ENCODE measurements at places on chromosomes 2 and 18. TPM values are rescaled to one million over a fixed set of nuclear protein-coding genes. Genes with fewer than 3 reads are reported as not detected.

DNA sequence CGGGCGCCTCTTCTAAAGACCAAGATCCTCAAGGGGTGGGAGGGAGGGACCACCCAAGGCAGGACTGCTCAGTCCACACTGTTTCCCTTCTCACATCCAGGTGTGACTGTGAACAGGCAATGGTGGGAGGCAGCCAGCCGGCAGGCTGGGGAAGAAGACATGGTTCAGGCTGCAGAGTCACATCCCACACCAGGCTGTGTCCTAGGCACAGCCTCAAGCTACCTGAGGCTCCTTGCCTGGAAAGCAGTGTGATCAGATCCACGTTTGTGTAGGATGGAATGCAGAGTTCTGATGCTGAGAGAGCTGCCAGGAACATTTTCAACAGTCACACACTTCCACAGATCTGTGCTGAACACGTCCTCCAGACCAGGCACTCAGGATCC, 16.4 kb downstream of the SLC66A2 start:
- no peak for DNase-seq
- H3K4me3 ChIP-seq = no peak overlapping the region
- peaks cover 15% of the 10 kb centered on the region for H3K4me1 ChIP-seq
- H3K36me3 ChIP-seq = peaks cover 59% of the 10 kb centered on the region

GRCh38 chr2:227855440-227855839, 16.0 kb upstream of the DAW1 start:
- H3K36me3 ChIP-seq = no peaks in the 10 kb centered on the region
- no peaks in the 10 kb centered on the region for H3K4me1 ChIP-seq
- no peak overlapping the region for H3K27ac ChIP-seq

- DNase-seq = peak; percentile 45
- H3K36me3 ChIP-seq = no peaks in the 10 kb centered on the region
- no peaks in the 10 kb centered on the region for H3K4me1 ChIP-seq
- H3K27me3 ChIP-seq = peaks cover 9% of the 10 kb centered on the region
- H3K27ac ChIP-seq = no peak overlapping the region
Measured at GRCh38 chr18:36284671-36285295, 12.7 kb upstream of the FHOD3 start.

LRATD1 gene
- total RNA-seq = 3.6 TPM

WIPF1 gene
- 20.1 TPM for total RNA-seq
